Common myeloid progenitor, CD34-positive (primary cell): ENCODE measurements at places on chromosomes 5 and 9.

GRCh38 chr9:83327750-83328622 is 210.2 kb downstream of the FRMD3 start:
- no peak for DNase-seq

- no peak for DNase-seq
These were observed 145.5 kb downstream of the ST8SIA4 start for GRCh38 chr5:100757618-100758017.

DNA sequence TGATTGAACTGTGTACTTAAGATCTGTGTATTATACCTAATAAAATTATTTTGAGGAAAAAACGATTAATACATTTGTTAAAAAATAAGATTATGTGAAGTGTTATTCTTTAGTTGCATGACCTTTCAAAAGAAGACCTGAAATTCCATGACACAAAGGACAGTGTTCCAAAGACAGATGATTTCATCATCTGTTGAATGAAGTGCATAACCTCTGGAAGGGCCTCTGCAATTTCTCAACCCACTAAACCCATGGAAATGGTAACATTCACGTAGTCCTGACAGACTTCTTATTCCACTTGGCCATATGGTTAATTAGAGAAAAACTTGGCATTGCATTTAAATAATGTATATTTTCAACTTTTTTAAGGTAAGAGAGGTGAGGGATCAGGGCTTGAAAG is 167.2 kb upstream of the CTNND2 start:
- no peak for DNase-seq

DNA sequence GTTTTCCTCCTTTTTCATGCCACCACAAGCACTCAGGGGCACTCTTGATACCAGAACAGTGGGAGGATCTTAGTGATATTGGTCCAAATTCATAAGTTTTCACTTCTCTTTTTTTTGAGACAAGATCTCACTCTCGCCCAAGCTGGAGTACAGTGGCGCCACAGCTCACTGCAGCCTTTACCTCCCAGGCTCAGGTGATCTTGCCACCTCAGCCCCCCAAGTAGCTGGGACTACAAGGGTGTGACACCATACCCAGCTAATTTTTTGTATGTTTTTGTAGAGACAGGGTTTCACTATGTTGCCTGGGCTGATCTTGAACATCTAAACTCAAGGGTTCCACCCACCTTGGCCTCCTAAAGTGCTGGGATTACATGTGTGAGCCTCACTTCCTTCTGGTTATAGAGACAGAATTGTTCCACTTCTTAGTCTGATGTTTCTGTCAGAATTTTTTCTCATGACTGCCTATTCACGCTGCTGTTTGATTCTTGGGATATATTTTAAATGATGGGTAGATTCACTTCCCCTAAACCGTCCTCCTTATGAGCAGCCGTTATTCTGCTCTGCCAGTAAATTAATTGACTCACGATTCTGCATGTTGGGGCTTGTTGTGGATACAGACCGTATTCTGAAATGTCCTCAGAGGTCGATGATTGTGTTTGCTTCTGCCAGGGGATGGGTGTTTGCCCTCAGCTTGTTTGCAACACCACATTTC is 30.8 kb downstream of the MTAP start:
- no peak for DNase-seq

DNA sequence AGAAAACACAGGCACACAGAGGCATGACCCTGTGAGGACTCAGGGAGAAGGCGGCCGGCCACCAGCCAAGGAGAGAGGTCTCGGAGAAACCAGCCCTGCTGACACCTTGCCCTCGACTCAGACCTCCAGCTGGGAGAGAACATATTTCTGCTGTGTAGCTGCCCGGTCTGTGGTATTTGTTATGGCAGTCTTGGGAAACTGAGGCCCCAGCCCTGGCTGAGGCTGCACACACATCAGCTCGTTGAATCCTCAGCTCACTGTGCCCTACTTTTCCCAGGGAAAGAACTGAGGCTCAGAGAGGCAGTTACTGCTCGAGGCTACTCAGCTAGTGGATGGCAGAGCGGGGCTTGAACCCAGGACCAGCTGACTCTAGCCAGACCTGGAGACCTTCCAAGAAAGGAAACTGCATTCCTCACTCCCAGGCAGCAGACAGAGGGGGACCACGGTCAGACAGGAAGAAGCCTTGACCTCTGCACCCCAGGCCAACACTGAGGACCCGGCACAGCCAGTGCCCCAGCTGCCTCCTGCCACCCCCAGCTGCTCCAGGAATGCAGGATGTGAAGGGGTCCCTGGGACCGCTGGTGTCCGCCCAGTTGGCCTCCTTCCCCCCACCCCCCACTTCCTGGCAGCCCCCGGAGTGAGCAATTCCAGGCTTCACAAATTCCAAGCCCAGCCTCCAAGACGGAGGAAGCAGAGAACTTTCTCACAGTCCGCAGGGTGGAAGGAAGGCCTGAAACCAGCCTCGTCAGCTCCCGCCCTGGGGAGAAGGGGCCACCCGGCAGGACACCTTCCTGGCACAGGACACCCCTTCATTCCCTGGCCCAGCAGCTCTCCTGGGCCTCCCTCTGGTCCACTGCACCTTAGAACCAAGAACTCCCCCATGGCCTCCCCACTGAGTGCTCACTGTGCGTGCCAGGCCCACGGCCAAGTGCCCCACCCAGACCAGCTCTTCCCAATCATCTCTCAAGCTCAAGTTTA is 69.9 kb downstream of the LRSAM1 start:
- no peak for DNase-seq

DNA sequence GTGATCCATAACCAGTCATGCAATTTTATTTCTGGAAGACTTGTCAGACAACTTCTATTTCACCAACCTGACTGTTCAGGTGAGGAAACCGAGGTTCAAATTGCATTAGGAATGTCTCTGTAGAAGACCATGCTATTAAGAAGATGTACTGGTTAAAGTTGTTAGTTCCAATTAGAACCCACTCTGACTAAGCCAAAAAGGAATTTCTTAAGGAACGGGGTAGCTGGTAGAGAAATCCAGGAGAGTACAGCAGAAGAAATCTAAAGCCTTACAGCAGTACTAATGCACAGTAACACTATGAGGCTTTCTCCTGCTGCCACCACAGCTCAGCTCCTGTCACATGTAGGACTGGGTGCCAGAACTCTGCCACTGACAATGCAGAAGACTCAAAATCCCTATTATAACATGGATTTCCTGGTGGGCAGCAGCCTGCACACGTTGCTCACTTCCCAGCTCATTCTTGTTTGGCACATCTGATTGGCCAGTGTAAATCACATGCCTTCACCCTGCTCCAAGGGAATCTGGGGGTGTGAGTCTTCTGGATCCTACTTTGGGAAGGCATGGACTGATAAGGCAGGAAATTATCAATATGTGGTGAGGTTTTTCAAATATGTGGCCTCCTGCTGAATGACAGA is 37.1 kb downstream of the CAST start:
- DNase-seq = no peak
